Sciatic nerve (tissue), 2 donors: ENCODE measurements at places on chromosomes 4 and X. TPM values are rescaled to one million over a fixed set of nuclear protein-coding genes. Genes with fewer than 3 reads are reported as not detected.

Gene C1QTNF7
- total RNA-seq = 3.3 TPM

Gene BCLAF3
- total RNA-seq = 24.9 TPM

Gene HPSE
- total RNA-seq = 4.1 TPM

Gene STS
- total RNA-seq = 10.1 TPM

Gene RNF150
- total RNA-seq = 13.2 TPM

Gene TACR3
- total RNA-seq = not detected

Gene SLC6A14
- 0.18 TPM for total RNA-seq

Gene TBX22
- total RNA-seq = not detected

Gene F9
- not detected for total RNA-seq

Gene MGAT4D
- not detected for total RNA-seq

Gene PPP3CA
- 56.8 TPM for total RNA-seq

Gene LEF1
- 10.7 TPM for total RNA-seq

Gene NEUROG2
- total RNA-seq = not detected

Gene ANKRD17
- total RNA-seq = 84.8 TPM

Gene FGF13
- 10.4 TPM for total RNA-seq

Gene CTAG1B
- not detected for total RNA-seq

Gene TEX13B
- total RNA-seq = not detected

Gene NPNT
- total RNA-seq = 39.4 TPM

Gene CXorf51B
- total RNA-seq = not detected
